Stimulated activated CD8-positive, alpha-beta memory T cell treated with anti-CD3 and anti-CD28 coated beads, Interleukin-15, amount 100 ng/mL, for 48 hours (primary cell): ENCODE measurements at places on chromosomes 16 and 17.

DNA sequence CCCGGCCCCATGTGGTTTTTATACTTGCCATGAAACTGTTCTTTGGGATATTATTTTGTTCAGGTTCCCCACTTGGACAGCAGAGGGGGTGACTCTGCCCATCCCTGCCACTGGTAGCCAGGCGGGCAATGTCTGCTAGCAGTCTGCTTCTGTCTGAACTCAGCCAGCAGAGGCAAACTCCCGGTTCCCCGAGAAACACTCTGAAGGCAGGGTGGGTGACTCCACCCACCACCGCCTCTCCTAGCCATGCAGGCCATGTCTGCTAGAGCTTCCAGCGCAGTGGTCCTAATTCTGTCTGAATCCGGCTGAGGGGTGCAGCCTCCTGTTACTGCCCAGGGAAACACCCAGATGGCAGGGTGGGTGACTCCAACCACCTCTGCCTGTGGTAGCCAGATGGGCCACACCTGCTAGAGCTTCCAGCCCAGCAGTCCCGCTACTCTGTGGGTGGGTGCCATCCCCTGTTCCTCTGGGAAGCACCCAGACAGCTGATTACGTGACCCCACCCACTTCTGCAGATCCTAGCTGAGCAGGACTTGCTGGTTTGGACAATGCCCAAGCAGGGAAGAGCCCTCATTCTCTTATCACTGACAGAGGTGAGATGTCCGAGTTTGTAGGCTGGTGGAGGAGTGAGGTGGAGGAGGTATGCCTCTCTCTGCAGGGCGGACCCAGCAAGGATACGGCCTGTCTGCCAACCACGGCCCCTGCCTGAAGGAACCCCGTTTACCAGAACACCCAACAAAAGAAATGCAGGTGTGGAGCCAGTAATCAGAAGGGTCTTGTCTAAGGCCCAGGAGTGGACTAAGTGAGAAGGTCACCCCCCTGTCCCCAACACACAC, 22.4 kb downstream of the NLRP1 start:
- no peak for DNase-seq

DNA sequence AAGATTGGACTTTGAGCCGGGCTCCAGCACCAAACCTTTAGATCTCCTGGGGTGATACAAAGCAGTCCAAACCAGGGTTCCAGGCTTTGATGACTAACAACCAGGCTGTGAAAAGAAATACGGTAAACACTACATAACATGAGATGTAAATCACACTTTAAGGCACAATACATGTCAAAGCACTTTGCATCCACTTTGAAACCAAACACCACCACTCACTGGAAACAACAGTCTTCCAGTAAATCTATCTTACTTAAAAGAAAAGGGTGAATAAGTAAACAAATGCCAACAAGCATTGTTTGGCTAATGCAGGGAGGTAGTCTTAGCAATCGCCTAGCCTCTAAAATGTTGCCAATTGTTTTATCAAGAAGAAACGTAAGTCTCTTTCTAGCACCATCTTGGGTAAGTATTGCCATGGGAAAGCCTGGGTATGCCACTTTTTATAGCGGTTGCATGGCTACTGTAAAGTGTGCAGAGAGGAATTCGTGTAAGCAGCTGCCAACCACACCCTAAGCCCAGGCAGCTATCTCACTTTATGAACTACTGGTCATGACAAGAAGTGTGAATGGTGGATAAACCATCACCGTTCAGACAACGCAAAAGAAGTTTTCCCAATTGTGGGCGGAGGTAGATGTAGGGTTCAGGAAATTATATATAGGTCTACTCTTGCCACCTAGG, 267.4 kb upstream of the PSMD7 start:
- DNase-seq = no peak

GRCh38 chr16:65070831-65071432, 50.9 kb downstream of the CDH11 start:
- no peak for DNase-seq

GRCh38 chr16:21554795-21555585, 44.4 kb upstream of the METTL9 start:
- peak; percentile 88 for DNase-seq

- no peak for DNase-seq
These were observed 9.6 kb downstream of the MEOX1 start for GRCh38 chr17:43652124-43652480.

DNA sequence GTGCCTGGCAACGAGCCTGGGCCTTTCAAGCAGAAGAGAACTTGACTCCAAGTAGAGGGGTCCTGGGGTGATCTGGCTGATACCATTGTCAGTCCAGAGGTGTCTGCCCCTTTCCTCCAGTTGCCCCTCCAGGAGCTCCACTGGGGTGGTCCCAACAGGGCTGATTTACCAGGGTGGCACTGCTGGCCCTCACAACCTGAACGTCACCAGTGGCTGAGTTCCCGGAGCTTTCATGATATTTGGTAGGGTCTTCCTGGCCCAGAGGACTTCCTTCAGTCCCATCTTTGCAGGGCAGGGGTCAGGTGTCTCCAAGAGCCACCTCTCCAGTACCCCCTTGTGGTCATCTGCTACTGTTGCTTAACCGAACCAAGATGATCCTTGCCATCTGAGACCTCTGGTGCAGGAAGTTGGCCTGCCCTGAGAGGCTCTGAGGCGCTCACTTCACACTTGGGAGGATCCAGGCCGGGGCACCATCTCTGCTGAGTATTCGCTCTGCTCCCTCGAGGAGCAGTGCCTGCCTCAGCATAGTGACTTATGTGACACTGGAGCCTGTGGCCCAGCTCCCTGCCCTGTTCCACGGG, 3.5 kb downstream of the LIMD2 start:
- DNase-seq = no peak

GRCh38 chr17:9021158-9021991, at the start of gene NTN1:
Gene NTN1, plus strand, starts transcription at chr17:9021510. Its CDS starts 864 bp downstream, at chr17:9022374.
- peak; percentile 37 for DNase-seq

GRCh38 chr17:44033861-44034408, 19.2 kb upstream of the TMEM101 start:
- DNase-seq = no peak

- DNase-seq = no peak
These were observed 22.0 kb downstream of the SETD6 start for GRCh38 chr16:58537124-58537906.

- DNase-seq = no peak
These were observed 248.2 kb downstream of the NTN1 start for GRCh38 chr17:9269350-9270035.

GRCh38 chr16:84765616-84766580, 53.9 kb upstream of the CRISPLD2 start:
- no peak for DNase-seq

GRCh38 chr16:12903407-12904328, 2.3 kb downstream of the SHISA9 start:
- no peak for DNase-seq

- DNase-seq = no peak
These were observed 20.2 kb upstream of the OR3A1 start for GRCh38 chr17:3318336-3318735.

GRCh38 chr16:28597692-28598261, 927 bp upstream of the SULT1A2 start:
- no peak for DNase-seq

GRCh38 chr17:1755252-1755826, 6.5 kb upstream of the SERPINF1 start:
- DNase-seq = no peak

DNA sequence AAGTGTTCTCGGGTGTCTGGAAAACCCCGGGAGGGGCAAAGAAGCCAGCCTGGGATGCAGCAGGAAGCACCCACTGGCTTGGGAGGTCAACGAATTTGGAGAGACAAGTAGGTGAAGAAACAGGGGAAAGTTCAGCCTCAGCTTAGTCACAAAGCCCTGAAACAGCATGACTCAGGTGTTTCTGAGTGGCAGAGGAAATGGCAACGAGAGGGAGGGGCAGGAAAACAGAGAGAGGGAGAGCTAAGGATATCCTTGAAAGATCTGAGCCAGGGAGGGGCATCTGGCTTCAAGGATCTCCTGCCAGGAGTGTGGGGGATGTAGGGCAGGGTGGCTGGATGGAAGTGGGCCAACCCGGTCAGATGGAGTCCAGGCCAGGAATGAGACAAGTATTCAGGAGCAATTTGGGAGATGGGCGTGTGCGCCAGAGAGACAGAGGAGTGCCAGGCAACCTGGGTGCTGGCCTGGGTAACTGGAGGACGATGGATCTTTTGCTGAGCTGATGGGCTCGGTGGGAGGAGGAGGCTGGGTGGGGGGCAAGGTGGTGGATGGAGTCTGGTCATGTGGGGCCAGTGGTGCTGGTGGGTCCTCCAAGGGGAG, 27.2 kb downstream of the ABCC3 start:
- peak; percentile 8 for DNase-seq

GRCh38 chr17:77884019-77884418, 74.5 kb upstream of the TNRC6C start:
- DNase-seq = no peak

- DNase-seq = no peak
These were observed 120.5 kb downstream of the CLEC16A start for GRCh38 chr16:11064851-11065250.
